ENCODE measurements at places on chromosomes 13 and 19.

- no peak for DNase-seq
Measured at GRCh38 chr19:6417713-6418561, 6.7 kb downstream of the KHSRP start.

- DNase-seq, result no peak
Measured at GRCh38 chr13:73324842-73325722, 266.3 kb downstream of the KLF5 start.

GRCh38 chr19:33302974-33303790 is 848 bp upstream of the CEBPA start:
- no peak for DNase-seq

DNA sequence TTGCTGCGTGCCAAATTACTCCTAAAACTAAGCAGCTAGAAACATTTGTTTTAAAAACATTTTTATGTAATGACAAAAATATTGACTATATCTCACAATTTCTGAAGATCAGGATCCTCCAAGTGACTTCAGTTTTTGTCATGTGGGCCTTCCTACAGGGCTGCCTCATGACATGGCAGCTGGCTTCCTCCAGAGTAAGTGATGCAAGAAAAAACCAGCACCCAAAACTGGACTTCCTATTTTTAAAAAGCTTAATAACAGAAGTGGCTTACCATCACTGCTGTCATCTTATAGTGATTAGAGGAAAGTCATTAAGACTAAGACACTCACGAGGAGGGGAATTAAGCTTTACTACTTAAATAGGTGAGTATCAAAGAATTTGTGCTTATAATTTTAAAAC is 681.7 kb downstream of the PCDH17 start:
- no peak for DNase-seq

- DNase-seq, result no peak
Measured at GRCh38 chr13:27037571-27037970, 134.0 kb downstream of the USP12 start.

- DNase-seq, result peak; percentile 55
Measured at GRCh38 chr19:46984077-46985010, 35.3 kb upstream of the NPAS1 start.

GRCh38 chr19:14694641-14695266 is 4.9 kb downstream of the ZNF333 start:
- DNase-seq, result no peak

- no peak for DNase-seq
Measured at GRCh38 chr19:10395003-10395402, 8.3 kb downstream of the CDC37 start.

DNA sequence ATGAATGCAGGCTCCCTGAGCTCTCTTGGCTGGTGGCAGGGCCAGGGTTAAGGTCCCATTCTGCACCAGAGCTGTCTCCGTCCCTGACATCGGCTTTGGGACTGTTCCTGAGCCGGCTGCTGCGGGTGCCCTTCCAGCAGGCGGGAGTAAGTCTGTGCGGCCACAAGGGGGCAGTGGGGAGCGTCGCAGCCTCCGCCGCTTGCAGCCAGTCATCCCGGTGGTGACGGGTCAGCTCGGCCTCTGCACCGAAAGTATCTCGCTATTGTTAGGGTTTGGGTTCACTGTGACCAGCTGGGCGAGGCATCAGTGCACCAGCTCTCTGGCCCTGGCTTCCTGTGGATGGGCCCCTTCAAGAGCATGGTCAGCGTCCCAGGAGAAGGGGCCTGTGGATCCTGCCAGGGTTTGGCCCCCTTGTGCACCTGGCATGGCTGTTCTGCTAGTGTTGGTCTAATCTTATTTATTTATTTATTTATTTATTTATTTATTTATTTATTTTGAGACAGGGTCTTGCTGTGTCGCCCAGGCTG is 15.1 kb downstream of the NDUFB7 start:
- DNase-seq, result peak; percentile 25

GRCh38 chr19:39568604-39569003 is 28.6 kb upstream of the EID2 start:
- no peak for DNase-seq

DNA sequence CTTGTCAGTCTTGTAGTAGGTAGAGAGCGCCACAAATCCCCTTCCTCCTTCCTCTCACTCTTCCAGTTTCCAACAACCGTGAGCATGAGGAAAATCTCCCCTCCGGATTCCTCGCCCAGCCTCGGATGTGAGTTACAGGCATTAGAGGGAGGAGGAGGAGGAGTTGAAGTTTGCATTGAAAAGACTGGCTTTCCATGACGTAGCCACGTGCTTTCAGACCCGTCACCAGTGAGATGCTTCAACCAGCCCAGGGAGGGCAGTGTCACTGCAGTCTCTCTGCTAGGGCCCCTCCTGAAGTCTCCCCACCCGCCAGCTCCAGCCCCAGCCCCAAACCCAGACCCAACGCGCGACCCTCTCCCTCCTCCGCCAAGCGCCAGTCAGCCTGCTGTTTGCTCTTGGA is 442 bp upstream of the FGF14 start:
- peak; percentile 59 for DNase-seq

DNA sequence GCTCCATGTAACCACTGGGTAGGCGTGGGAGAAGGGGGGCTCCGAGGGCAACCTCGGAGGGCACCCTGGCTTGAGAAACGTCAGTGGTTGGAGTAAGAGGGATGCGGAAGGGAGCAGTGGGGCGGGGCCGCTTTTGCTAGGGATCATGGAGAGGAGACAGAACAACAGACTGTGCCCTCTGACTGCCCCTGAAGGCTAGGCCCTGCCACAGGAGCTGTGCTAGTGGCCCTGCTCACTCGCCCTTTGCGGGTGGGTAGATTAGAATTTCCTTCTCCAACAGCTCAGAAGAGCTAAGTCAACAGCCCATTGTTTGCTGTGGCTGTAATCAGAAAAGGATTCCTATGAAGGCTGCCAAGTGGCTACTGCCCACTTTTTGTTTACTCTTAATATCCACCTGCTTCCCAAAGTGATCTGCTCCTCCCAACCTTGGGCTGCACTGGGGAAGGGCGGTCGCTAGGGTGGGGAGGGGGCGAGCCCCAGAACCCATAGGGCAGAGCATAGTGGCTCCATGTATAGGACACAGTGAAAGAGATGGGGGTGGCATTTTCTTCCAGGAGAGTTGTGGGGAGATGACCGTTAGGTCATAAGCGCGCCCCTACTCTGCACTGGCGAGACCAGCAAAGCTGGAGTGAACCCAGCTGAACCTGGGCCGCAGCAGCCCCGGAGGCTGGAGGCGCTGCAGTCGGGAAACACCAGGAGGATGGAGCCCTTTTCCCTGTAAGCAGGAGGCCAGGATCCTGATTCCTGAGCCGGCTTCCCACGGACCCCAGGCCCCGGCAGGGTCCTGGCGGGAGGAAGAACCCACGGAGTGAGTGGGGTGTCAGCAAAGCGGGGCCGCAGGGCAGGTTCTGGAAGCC is 1.9 kb upstream of the C1QTNF9 start:
- DNase-seq, result peak; percentile 2

DNA sequence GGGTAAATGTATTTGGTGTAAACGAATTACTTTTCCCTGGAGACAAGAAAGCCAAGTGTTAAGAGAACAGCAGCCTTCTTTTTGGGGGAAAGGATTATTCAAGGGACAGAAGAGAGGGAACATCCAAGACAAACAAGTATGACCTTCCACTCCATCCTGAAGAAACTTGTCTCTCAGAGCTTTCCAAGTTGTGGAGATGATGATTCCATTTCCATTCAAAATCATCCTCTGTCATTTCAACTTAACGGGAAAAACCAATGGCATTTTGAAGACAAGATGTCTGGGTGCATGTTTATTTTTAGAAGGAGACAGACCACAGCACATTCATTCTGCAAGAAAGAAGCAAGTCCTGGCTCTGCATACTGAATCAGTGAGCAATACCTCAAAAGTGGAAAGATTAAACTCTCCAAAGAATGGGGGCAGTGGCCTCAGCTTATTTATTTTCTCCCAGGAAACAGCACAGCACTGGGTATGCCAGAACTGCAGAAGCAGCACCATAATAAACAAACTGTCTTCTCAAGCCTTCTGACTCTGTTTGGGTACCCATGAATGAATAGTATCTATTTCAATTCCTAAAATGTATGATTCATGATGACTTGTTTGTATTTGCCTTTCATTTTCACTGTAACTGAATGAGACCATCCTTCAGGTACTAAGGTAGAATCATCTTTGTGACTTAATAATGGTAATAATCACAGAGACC is 541.0 kb downstream of the RFC3 start:
- DNase-seq, result no peak

- DNase-seq, result no peak
Measured at GRCh38 chr19:44723299-44723951, 24.5 kb downstream of the CEACAM16 start.

- no peak for DNase-seq
Measured at GRCh38 chr13:107238262-107238981, 670.5 kb upstream of the ARGLU1 start.

DNA sequence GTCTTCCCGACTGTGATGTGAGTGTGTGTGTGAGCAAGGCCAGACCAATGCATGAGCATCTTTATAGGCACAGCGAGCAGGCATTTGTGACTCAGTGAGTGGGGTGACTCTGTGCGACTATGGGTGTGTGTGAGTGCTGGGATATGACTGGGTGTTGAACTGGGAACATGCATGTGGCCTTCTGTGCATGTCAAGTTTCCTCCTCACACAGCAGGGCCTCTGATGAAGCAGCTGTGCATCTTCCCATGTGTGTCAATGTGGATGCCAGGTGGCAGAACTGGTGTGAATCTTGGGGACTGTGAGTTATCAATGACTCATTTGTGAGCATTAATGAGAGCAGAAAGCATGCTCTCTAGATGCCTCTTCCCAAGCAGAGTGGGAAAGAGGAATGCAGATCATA is 12.1 kb upstream of the LGALS14 start:
- no peak for DNase-seq

DNA sequence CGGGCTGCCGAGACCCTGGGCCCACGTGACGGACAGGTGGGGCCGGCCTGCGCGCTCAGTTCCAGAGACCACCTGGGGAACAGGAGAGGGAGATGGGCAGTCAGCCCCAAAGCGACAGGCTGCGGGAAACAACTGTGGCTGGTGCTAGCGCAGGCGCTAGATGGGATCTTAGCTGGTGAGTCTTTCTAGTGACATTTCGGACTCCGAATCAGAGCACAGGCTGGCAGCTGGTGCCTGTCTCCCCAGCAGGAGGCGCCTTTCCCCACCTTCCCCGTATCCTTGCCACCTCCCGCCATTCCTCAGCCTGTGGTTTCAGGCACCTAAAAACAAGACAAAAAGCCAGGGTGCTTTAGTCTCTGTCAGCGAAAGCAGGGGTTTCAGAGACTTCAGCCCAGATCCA is 19.4 kb upstream of the RANBP3 start:
- no peak for DNase-seq

DNA sequence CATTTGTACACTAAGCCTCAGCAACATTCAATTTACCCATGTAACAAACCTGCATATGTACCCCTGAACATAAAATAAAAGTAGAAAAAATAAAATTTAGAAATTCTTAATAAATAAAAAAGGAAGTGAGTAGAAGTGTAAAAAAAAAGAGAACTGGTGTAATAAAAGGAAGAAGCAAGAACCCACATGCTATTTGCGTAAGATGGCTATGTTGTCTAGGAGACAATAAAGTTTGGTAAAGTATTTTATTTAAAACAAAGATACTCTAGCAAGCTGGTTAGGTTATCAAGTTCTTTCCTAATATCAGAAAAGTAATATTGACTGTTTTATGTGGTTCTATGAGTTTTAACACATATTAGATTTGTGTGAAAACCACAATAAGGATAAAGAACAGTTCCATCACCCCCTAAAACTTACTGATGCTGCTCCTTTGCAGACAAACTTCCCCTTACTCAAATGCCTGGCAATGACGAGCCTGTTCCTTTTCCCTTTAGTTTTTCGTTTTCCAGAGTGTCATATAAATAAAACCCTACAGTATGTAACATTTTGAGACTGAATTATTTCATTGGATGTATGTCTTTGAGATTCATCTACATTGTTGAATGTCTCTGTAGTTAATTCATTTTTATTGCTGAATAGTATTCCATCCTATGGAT is 98.9 kb downstream of the TNFSF13B start:
- no peak for DNase-seq

- no peak for DNase-seq
Measured at GRCh38 chr13:75656425-75656989, 20.4 kb downstream of the LMO7 start.

GRCh38 chr19:13906521-13906904 is 512 bp downstream of the CC2D1A start:
- no peak for DNase-seq

GRCh38 chr19:10353793-10354391 is 14.5 kb upstream of the ICAM3 start:
- no peak for DNase-seq

GRCh38 chr13:31946091-31946770 is 85.3 kb upstream of the FRY start:
- DNase-seq, result no peak

GRCh38 chr19:7618771-7619510 is 10.4 kb downstream of the XAB2 start:
- DNase-seq, result no peak

- DNase-seq, result no peak
Measured at GRCh38 chr13:64186071-64186470, 2770.4 kb upstream of the PCDH20 start.

GRCh38 chr13:95457294-95457693 is 95.2 kb upstream of the CLDN10 start:
- DNase-seq, result no peak

DNA sequence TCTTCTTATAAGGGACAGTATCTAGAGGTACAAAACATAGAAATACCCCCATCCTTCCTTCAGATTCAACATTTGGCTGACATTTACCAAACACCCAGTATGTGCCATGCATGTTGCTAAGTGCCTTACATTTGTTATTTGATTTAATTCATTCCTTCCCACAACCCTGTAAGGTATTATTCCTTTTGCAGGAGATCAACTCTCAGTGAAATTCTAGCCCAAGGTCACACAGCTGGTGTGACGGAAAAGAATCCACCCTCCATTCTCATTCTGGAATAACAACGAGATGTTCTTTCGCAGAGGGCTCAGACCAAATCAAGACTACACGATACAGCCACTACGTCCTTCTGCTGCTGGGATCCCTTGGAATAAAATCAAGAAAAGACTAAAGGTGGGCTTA is 67.8 kb downstream of the C13orf42 start:
- DNase-seq, result no peak

GRCh38 chr19:57110592-57111328 is 9.0 kb upstream of the USP29 start:
- DNase-seq, result no peak

DNA sequence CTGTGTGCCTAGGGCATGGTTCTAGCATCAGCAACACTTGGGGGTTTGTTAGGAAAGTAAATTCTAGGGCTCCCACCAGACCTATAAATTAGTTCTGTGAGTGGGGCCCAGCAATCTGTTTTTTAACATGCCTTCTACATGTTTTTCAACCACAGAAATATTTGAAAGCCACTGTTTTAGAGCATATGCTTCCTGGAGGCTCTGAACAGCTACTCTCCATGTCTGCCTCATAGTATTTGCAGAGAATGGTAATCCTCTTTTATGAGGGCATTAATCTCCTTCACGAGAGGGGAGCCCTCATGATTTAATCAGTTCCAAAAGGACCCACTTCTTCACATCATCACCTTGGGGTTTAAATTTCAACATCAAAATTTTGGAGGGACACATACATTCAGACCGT is 6.0 kb downstream of the SPATA13 start:
- no peak for DNase-seq

- DNase-seq, result no peak
Measured at GRCh38 chr19:5021046-5021445, 52.1 kb downstream of the KDM4B start.
